ENCODE measurements at places on chromosomes 11 and 22.

- no peak for DNase-seq
These were observed 11.1 kb downstream of the FOLR3 start for GRCh38 chr11:72146625-72147024.

GRCh38 chr22:43225609-43226008, 38.7 kb upstream of the TTLL12 start:
- DNase-seq, result no peak

DNA sequence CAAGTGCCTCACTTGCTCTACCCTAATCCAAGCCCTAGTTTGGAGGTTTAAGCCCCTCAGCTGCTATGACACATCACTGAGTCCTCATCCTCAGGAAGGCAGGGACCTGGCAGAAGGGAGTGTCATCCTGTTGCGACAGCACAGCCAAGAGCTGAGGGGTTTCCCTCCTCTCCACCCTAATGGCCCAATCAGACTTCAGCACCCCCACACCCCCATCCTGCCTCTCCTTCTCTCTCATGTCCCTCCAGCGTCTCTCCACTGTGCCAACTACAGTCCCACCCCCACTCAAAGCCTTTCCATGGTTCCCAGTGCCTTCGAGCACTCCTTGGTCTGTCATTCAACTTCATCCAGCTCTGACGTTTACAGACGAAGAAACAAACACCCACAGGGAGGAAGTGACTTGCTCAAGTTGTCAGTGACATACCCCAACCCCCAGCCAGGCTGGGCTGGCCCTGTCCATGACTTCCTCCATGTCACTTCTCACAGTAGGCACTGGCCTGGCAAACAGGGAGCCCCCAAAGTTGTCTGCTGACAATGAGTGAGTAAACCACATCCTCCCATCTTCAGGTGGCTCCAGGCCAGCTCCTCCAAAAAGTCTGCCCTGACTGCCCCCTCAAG, 15.6 kb downstream of the ARAP1 start:
- DNase-seq, result no peak

DNA sequence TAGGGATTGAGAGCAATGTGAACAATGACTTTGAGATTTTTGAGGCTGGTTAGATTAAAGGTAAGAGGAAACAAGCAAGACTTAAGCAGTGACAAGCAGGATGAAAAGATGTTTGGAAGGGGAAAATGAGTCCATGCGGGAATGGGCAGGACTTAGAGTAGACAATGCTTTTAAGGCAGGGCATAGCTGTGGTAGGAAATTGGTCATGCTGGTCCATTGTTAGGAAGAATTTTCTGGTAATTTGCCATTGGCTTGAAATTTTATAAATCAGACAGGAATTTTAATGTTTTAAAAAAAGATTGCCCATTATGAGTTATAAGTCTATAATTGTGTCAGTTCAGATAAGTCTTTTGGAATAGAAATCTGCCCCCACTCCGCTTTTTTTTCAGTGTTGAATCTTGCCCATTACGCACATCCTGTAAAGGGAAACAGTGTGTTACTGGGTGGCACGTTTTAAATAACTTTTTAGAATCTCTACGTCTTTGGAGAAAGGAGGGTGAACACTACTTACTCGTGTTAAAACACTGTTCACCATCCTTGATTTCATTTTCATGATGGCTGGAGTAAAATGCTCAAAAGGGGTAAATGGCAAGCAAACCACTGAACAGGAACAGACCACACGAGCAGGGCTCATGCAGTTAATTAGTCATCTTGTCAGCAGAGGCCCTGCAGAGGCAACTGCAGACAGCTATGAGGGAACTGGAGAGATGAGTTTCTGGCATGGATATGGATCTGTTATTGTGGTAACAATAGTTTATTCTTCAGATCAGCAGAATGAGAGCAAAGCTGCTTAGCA, 25.0 kb downstream of the SWAP70 start:
- peak; percentile 15 for DNase-seq

- DNase-seq, result no peak
These were observed 4.6 kb downstream of the DCHS1 start for GRCh38 chr11:6650980-6651379.

- DNase-seq, result no peak
These were observed 531 bp downstream of the PIM3 start for GRCh38 chr22:49961005-49961600.

DNA sequence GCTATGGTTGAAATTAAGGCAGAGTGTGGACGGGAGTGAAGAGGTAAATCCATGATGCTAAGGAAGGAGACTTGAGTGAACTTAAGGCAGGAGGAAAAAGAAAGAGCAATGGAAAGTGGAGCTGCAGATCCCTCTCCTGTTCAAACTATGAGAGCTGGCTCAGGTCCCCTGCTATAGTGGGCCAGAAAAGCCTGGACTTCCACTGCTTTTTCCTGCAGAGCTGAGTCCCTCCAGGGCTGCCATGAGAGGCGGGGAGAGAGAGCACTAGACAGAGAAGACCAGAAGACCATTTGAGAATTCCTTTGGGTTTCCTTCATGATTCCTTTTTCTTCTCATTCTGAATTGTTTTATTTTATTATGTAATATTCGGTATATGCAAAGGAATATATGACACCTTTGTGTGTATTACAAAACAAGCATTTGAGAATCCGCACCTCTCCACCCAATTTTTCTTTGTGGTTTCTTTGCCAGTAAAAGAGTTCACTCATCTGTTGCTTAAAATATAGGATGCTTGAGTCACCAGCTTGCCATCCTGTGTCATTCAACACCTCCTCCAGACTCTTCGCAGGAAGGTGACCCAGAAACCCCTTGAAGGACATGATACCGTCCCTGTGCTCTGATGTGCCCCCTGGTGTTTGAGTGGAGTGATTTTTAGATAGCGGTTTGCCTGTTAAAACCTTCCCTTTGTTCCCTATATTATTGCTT, 24.4 kb downstream of the SREBF2 start:
- DNase-seq, result no peak

DNA sequence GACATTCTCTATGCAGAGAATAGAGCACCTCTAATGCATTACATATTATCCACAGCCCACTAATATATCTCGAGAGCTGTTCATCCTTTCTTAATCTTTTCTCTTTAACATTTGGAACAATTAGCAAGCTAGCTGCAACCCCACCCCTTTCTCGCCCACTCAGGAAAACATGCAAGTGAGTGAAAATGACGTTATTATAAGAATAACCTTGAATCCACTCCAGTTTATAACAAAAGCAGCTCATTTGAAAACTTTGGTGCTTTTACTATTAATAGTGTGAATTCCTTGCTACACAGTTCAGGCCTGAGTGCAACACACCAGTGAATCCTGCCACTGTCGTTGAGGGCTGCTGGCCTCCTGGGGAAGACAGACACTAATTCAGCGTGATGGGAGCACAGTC, 63.3 kb upstream of the BMAL1 start:
- DNase-seq, result no peak

GRCh38 chr22:28018461-28018927, 99.4 kb upstream of the PITPNB start:
- DNase-seq, result no peak

DNA sequence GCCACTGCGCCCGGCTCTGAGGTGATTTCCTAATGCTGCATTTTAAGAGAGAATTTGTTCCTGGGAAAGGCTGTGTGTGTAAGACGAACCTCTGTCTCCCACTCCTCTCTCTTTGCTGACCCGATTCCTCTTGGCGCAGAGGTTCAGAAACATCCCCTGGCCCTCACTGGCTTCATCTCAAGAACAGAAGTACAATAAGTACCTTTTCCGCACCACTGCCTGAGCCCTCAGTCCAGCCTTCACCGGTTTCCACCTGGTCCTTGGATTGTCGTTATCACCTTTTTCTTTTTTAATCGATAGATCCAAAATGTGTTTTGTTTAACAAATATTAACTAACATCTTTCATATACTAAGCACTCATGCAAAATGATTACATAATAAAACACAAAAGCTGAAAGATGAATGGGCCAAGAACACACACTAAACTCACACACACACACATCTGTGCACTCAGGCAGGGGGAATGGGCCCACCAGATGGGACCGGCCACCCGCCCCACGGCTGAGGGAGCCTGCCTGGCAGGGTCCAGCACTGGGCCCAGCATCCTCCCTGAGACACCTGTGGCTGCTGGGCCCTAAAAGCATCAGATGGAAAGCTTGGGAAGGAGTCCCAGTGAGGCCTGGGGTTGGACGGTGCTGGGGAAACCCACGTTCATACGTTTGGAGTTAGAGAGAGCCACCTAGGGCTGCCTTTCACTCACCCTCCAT, 50.4 kb upstream of the A4GALT start:
- no peak for DNase-seq

DNA sequence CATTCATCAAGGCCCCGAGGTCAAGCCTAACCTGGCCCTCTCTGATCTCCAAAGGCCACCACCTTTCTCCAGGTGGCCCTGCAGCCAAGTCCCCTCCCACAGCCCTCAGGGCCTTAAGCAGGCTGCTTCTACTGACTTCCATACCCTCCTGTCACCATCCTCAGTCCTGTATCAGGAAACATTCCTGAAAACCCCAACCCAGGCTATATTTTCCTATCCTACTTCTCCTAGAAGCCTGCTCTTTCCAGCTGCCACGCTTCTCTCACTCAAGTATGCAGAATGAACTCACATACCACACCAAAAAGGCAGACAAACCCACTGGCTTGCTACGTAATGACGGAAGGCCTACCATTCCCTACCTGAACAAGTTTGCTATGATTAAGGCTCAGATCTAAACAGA, 23.6 kb downstream of the MORC2 start:
- DNase-seq, result no peak

DNA sequence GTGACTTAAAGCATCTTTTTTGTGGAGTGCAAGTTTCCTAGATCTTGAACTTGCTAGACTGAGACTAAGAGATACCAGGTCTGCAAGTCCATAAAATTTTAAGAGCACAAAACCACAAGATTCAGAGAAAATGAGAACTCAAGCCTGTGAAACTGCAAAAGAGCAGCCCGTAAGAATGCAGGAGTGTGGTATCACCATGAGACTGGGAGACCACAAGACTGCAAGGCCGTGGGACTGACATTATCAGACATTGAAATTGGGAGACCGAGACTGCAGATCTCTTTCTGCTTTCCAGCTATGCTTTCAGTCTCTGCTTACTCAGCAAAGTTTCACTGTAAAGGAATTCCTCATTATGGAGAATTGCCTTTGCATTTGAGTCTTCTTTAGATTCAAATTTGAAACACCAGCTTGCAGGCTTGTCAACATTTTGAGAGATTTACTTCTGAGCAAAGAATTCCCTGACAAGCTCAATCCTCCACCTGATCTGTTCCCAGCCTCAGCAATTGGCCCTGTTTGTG, 621.2 kb downstream of the KCNA4 start:
- no peak for DNase-seq

DNA sequence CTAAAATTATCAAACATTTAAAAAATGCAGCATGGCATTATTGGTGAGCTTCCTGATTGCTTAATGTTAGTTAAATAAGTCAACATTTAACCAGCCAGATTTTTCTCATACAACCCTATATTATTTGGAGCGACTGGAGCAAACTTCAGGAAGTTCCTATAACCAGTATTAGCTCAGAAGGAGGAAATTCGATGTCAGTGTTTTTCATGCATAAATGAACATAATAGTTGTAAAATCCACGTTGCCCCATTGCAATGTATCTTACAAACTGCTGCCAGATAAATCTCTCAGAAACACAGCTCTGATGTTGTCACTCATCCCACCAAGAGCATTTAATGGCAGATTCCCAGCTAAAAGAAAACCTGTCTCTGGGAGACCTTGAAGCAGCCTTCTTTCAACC, 278.5 kb downstream of the CASP12 start:
- no peak for DNase-seq

DNA sequence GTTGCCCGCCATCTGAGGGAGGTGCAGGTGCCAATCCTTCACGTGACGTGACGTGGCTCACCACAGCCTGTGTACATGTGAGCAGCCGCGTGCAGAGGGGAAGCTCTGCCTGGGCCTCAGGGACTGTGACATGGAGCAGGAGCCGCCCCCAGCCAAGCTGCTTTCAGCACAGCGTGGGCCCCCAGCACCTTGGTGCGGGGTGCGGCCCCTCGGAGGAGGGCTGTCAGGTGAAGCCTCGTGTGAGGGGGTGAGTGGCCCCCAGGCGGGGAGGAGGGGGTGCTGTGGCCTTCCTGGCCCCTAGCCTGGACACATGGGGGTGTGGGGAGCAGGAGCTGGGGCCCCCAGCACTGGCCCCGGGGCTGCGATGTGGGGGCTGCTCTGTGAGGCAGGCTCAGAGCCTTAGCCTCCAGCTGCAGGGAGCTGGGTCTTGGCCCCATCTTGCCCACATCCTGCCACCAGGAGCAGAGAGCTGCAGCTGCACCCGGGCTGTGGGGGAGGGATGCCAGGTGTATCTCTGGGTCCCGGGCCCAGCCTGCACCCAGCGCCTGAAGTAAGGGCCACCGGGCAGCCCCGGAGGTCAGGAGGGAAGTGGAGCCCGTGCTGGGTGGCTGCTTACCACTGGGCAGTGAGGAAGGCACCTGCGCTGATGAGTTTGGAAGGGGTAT, at the start of gene ADORA2A:
Gene ADORA2A, plus strand, starts transcription at position 100 of the 665 bp plus-strand sequence. CDS start 5,806 bp downstream, outside the sequence.
- DNase-seq, result peak; percentile 85

DNA sequence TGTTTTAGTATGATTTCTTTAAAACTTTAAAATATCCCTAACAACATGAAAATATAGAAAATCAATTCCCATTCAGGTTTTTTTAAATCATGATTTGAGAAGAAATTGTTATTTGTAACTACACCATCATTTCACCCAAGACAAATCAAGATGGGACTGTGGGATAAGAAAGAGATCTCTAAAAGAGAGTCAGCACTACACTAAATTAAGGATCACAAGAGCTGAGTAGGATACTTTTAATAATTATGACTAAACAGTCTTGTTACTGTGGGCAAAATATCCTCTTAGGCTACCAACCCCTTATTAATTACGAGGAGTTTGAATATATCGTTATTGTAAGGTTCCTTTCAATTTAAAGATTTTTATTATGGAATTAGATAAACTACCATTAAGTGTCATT, 3.0 kb downstream of the GAS2 start:
- DNase-seq, result no peak

DNA sequence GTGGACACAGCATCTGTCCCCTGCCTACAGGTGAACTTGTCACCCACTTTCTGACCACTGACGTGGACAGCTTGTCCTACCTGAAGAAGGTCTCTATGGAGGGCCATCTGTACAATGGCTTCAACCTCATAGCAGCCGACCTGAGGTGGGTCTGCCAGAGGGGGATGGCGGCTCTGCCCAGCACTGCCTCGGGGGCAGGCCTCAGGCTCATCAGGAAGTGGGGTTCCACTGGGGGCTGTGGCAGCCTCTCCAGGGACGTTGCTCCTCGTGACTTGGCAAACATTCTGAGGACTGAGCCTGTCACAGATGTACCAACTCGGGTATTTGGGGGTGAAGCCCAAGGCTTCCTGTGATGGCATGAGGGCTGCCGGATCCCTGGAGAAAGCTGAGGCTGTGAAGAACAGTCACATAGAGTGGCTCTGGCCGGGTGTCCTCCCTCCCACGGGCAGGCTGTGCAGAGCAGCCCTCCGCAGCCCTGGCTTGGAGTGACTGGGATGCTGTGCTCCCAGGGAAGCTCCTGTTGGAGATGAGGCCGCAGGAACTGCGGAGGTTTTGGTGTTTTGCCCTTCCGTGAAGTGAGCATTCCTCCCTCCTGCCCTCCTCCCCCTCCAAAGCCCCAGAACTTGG, 26.5 kb upstream of the DGCR8 start:
- no peak for DNase-seq

- no peak for DNase-seq
These were observed 9.4 kb downstream of the SUSD2 start for GRCh38 chr22:24190596-24191208.

- DNase-seq, result no peak
These were observed 324.0 kb upstream of the PLET1 start for GRCh38 chr11:112584672-112585071.
